NCI-H1417 (cell line): ENCODE measurements at places on chromosomes 2 and 18.

DNA sequence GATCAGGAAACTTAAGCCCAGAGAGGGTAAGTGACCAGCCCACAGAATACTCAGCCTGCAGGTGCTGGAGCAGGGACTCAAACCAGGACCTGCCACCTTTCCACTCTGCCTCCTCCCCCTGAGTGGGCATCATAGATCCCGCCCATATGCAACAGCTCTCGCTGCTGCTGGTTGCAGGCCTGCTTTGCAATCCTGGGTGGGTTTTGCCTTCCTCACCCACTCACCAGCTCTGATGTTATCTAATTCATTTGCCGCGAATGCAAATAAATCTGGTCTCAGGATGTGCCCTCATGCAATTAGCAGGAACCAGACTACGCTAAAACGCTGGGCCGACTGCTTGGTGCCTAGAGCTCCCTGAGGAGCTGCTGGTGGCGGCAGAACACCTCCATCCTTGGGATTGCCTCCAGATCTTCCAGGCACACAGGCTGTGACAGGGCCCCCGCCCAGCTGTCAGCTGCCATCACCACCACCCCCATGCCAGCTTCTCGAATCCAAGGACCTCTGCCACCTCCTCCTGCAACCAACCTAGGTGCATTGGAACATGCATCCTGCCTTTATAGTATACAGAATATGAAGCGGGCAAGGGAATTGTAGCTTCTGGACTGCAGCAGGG, 28.8 kb downstream of the CNGA3 start:
- no peak for DNase-seq

- no peak for DNase-seq
These were observed 317.1 kb upstream of the ST6GAL2 start for GRCh38 chr2:107202962-107203591.

DNA sequence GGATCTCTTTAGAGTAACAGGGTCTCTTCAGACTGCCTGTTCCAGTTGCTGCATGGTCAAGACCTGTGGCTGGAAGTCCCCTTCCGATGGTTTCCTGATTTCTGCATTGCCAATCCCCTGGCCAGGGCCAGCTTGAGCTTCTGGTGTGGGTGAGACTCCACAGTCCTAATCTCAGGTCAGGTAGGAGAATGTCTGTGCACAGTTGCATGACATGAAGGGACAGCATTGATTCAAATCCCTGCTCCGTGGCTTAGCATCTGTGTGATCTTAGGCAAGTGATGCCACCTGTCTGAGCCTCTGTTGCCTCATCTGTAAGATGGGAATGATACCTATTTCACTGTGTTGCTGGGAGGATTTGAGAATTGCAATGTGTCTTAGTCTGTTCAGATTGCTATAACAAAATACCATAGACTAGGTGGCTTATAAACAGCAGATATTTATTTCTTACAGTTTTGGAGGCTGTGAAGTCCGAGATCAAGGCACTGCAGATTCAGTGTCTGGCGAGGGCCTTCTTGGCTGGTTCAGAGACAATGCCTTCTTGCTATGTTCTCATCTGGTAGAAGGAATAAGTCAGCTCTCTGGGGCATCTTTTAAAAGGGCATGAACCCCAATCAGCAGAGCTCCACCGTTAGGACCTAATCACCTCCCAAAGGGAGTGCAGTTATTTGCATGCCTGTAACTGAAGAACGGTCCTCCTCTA, 66.2 kb downstream of the ATOH8 start:
- DNase-seq, result no peak

GRCh38 chr2:191578031-191578430, 99.9 kb upstream of the NABP1 start:
- no peak for DNase-seq

DNA sequence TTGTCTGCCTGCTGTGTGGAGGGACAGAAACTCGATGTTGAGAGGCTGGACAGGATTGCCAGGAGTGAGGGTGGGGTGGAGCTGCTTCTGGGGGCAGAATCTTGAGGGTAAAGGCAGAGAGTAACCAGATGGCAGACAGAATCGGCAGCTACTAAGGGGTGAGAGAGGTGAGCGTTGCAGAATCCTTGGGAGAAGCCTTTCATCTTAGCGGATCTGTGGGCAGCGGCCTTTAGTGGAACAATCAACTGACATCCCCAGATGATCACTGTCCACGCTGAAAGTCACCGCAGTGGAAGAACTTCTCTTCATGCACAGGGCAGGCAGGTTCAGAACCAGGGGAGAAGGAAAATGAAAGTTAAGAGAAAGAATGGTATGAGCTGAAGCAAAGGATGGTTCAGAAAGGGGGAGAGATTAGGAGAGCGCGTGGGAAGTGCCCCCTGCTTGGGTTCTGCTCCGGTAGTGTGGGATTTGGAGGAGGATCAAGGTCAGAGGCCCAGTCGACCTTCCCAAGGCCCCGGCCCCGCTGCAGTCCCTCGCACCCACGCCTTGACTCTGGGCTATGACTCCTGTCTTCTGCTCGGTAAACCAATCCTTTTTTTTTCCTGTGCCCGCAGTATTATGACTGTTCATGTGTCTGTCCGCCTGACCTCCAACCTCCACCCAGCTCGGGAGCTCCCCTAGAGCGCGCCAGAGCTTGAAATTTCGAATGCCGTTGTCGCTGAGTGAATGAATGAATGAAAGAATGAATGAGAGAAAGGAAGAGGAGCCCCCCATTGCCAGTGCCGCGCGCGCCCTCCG, 584 bp downstream of the BOLA3 start:
- no peak for DNase-seq

- DNase-seq, result no peak
These were observed 974.3 kb upstream of the CELF4 start for GRCh38 chr18:38539856-38540255.

- DNase-seq, result no peak
These were observed 13.4 kb downstream of the SERPINB7 start for GRCh38 chr18:63788447-63789096.

GRCh38 chr2:177639262-177639914, 246.8 kb downstream of the AGPS start:
- DNase-seq, result no peak

DNA sequence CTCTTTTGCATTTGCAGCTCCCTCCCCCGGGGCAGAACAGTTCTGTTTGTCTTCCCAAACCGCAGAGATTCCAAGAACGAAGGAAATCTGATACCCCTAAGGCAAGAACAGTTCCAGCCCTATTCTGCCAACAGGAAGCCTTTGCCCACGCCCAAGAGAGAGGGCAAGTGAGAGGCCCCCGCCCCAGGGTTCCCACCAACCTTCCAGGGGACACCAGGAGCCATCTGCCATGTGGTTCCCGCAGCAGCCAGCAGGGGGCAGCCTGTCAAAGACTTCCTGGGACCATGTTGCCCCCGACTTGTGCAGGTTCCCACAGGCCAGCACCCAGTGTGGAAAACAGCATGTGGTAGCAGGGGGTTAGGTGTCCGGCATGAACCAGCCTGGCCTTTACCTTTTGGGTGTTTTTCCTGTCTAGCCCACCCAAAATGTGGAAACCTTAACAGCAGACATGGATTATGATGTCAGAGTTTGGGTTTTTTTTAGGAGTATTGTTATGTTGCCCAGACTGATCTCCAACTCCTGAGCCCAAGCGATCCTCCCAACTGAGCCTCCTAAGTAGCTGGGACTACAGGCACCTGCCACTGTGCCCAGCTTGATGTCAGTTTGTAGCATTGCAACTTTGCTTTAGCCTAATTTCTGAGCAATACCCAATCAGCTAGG, 21.7 kb upstream of the EFHD1 start:
- DNase-seq, result peak; percentile 4

GRCh38 chr2:105102963-105103421, 65.1 kb downstream of the MRPS9 start:
- no peak for DNase-seq

- no peak for DNase-seq
These were observed 33.8 kb upstream of the DNAJC10 start for GRCh38 chr2:182682210-182682609.
